ENCODE measurements at places on chromosomes 3 and 15. TPM values are rescaled to one million over a fixed set of nuclear protein-coding genes. Genes with fewer than 3 reads are reported as not detected.

CP gene
- total RNA-seq = not detected

GREM1 gene
- total RNA-seq = not detected

GRCh38 chr3:150429767-150430671 is 21.9 kb downstream of the TSC22D2 start:
- no peak for DNase-seq

DNA sequence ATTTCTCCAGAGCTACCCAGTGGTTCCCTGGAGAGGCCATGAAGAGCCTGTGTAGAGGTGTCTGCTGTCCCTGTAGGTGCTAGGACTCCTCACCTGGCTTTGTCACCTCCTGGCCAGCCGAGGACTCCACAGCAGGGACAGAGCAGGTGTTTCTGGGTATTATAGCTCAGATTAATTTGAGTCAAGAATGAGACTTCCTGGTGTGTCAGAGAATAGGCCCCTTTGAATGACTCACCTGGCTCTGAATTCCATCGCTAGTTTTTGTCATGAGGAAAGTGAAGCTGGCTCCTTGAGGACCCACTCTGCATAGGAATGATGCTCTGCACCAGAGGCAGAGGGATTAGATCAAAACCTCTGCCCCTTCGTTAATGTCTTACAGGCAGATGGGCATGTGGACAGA is 167.5 kb upstream of the TOPAZ1 start:
- no peak for DNase-seq

- no peak for DNase-seq
Measured at GRCh38 chr15:100908466-100908865, 10.7 kb upstream of the LRRK1 start.

DNA sequence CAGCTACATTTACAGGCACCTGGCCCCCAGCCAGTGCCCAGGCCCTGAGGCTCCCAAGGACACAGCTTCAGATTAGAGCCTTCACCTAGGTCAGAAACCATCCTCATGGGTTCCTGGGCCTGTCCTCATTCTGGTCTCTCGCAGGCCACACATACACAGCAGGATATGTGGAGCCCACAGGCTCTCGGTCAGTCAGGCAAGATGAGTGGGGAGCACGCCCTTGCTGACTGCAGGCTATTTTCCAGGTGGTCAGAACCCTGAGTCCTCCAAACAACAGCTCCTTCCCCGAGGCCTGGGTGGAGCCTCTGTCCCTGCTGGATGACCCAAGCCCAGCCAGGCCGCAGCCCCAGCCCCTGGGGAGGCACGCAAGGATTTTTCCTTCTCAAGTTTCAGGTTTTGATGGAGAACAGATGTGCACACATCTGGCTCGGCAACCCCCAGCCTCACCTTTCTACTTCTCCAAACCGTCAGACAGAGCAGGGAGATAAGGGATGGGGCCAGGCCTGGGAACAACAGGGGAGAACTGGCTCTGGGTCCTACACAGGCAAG is 1.6 kb downstream of the STRA6 start:
- no peak for DNase-seq

DNA sequence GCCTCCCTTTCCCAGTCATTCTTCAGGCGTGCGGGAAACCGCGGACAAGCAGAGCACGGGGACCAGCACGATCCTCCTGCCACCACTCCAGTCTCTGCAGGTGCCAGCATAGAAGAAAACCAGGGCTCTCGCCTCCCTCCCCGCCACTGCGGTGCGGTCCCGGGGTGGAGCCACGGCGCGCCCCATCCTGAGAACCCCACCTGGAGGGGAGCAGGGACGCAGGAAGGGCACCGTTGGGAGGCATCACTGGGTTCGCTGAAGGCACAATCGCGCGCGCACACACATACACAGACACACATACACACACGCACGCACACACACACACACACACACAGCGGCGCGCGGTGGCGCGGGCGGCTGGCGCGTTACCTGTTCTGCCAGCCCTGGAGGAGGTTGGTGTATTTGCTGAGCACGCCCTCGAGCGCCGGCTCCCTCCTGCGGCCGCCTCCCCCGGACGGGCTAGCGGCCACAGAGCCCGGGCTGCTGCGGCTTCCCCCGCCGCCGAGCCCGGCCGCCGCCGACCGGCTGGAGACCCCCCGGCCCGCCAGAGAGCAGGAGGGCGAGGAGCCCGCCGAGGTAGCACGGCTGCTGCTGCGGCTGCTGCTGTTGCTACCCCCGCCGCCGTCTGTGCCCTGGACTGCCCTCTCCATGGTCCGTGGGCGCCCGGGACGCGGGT is 394 bp downstream of the OSBPL10 start:
- no peak for DNase-seq

- DNase-seq = no peak
Measured at GRCh38 chr3:159898147-159898546, 90.5 kb upstream of the IL12A start.

GRCh38 chr15:52466134-52466701 is 62.5 kb downstream of the MYO5A start:
- no peak for DNase-seq

GRCh38 chr3:112873632-112874031 is 27.0 kb upstream of the CD200R1L start:
- no peak for DNase-seq

GRCh38 chr3:41997702-41998550 is 36.0 kb upstream of the ULK4 start:
- DNase-seq = no peak

Measured in activated naive CD4-positive, alpha-beta T cell treated with anti-CD3 and anti-CD28 coated beads, Interleukin-2, amount 50 U/mL, for 72 hours (primary cell).